ENCODE measurements at places on chromosomes 2 and 18.

GRCh38 chr2:156907806-156908205 lies 349.7 kb upstream of the GALNT5 start:
- DNase-seq, result no peak

GRCh38 chr18:37156330-37156942 lies 327.5 kb downstream of the KIAA1328 start:
- DNase-seq, result no peak

DNA sequence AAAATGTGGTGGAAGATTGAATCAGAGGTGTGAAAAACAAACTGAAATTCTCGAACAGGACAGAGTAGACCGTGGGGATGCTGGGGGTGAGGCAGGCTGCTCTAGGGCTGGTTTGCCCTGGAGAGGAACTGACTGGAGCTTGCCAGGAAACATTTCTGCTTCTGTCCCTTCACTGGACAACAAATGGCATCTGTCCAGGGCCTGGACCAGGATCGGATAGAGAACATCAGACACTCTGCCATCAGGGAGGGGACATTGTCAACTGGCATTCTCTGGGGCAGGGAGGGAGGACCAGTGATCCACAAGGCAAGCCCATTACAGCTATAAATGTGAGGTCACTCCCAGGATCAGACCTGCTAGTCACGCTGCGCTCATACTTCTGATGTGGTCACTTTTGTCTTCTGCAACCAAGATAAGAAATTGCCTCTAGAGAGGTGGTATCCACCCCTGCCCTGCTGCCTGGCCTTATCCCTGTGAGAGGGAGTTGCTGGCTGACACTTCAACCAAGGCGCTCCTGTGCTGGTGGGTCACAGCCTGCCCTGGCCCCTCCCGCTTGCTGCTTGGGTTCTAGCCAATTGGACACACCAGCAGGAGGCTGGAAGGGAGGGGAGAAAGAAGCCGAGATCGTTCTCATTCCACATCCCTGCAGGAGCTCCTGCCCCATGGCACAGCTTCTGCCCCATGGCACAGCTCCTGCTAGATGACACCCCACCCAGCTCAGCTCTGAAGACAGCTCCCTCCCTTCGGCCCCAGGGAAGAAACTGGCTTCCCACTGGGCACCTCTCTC lies 8.7 kb downstream of the NPPC start:
- no peak for DNase-seq

DNA sequence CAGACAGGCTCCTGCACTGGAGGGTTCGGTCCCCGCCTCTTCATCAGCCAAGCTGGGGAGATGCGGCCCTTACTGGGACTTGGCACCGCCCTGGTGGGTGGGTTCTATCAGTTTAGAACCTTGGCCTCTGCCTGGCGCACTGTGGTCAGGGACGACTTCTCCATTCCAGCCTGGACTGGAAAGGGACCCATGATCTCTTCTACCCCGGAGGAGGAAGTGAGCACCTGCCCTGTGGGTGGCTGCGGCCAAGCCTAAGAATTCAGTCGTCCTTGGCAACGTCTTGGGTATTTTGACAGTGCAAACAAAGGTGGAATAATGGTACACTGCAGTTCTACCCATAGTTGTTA lies 106.9 kb upstream of the CD302 start:
- DNase-seq, result no peak

DNA sequence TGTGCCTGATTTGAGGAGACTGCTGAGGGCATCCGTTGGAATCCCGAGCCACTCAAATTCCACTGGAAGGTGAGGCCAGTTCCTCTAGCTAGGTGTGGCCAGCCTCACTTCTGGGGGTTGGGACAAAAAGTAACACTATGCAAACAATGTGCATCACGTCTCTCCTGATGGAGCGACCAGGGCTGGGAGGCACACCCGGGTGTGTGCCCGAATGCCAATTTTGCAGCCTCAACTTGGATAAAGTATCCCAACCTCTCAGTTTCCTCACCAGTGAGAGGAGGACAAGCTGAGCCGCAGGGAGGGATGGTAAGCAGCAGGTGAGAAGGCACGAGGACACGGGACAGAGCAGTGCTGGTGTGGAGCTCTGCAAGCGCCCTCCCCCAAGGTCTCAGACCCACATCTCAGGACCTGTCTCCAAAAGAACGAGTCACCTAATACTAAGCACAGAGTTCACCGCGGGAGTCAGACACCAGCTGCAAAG lies 218.3 kb downstream of the HAUS1 start:
- DNase-seq, result no peak

GRCh38 chr2:137165968-137166367 lies 400.6 kb downstream of the THSD7B start:
- DNase-seq, result no peak

GRCh38 chr18:57691363-57691762 lies 69.7 kb upstream of the NARS1 start:
- DNase-seq, result no peak

DNA sequence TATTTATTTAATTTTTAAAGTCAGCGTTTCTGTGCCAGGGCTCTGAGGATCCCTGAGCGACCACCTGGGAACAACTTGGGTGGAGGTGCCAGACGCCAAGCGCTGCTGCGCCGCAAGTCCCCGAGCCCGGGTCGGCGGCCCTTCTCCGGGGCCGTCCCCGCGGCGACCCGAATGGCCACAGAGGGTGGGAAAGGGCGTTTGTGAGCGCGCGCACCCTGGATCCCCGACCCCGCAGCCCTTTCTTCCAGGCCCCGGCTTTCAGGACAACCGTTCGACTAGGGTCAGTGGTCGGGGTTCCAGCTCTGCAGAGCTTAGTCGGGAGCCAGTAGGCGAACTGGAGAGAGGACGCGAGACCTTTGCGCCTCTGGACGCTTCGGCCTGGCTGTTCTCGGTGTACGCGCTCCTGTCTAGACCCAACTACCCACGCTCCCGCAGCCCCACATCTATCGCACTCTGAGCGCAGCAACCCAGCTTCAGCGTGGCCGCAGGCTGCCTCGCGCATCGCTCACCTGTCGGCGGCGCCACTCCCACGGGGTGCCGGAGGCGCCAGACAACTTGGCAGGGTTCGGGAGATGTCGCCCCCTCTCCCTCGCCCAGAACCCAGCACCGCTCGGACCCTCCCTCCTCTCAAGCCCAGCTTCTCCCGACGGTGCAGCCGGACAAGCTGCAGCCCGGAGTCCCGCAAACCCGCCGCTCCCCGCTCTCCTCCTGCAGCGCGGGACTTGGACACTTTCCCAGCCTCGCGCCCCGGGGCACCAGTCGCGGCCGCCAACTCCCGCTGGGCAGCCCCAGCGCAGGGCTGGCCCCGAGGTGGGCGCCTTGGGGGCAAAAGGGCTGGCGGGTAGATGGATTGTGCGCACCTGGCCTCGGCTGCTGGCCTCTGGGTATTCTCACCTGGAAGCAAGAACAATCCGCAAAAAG lies 758 bp downstream of the LYPD1 start:
- no peak for DNase-seq

- no peak for DNase-seq
Measured at GRCh38 chr18:8785855-8786482, 80.6 kb downstream of the MTCL1 start.

GRCh38 chr2:138707392-138708074 lies 72.7 kb downstream of the NXPH2 start:
- no peak for DNase-seq

DNA sequence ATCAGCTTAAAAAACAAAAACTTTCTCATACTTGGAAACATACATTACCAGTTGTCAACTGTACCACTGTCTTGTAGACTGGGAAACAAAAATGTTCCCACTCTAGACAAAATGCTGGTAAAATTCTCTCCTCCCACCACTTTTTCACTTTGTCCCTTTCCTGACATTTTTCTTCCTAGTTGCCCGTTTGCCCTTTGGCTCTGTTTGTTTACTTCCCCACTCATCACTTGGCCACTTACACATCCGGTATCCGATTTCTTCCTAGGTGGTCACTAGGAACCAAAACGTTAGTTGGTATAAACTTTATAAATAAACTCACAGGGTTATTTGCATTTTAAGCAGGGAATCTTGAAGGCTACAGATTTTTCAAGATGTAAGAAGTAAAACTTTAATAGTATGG lies 84.9 kb downstream of the METTL4 start:
- no peak for DNase-seq

DNA sequence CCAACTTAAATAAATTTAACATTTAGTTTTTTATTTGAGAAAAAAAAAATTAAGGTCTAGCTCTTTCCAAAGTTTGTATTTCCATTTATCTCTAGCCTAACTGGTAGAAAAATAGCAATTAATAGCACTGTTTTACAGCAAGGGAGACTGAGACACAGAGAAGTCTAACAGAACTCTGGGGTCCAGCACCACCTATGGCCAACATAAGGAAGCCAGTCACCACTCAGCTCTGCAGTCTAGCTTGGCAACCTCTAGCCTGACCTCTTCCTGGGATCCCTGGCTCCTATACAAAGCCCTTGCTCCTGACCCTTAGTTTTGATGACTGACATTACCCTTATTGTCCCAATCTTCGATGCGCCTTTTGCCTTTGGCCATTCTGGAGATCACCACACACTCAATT lies 114.1 kb upstream of the TLK1 start:
- no peak for DNase-seq

GRCh38 chr18:61001138-61001537 lies 332.1 kb upstream of the CDH20 start:
- DNase-seq, result no peak

GRCh38 chr18:22173221-22173927 lies 4.0 kb downstream of the GATA6 start:
- no peak for DNase-seq

GRCh38 chr18:22913861-22914260 lies 19.3 kb upstream of the RBBP8 start:
- DNase-seq, result no peak

DNA sequence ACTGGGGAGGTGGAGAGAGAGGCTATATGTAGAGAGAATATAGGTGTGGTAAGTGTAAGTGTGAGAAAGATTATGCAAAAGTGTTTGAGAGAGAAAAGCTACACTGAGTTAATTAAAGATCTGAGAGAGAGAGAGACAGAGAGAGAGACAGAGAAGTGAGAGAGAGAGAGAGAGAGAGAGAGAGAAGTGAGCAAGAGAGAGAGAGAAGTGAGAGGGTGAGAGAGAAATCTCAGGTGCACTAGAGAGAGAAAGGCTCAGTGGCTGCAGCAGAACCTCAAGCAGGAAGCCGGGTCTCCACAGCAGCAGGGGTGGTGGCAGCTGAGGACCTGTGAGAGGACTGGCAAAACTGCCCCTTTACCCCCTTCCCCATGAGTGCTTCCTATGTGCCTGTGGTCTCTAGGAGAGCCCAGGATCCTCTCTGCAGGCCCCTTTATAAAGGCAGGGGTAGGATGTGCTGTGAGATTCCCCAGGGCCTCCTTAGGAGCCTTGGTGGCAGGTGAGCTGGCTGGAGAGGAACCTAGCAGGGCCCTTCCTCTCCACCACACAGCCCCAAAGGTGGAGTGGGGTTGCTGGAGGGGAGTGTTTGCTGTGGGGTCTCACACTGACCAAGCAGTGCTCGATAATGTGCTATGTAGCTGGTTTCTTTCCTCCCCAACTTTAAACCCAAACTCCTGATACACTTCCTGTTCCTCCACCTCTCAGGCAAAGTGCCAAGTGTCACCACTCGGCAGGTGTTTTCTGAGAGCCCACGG lies 52.6 kb downstream of the SLC4A5 start:
- DNase-seq, result no peak

DNA sequence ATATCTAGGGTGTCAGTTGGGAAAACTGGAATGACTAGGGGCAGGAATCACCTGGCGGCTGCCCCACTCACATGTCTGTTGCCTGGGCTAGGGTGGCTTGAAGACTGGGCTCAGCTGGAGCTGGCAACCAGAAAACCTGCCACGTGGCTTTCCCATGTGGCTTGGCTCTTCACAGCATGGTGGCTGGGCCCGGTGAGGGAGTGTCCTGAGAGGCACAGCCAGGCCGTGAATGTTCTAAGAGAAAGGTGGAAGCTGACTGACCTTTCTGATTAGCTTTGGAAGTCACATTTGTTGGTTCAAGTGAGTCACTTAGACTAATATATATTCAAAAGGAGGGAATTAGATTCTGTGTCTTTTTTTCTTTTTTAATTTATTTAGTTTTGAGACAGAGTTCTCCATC lies 22.7 kb downstream of the SP5 start:
- no peak for DNase-seq

- DNase-seq, result no peak
Measured at GRCh38 chr2:233084488-233084887, 24.3 kb downstream of the INPP5D start.

DNA sequence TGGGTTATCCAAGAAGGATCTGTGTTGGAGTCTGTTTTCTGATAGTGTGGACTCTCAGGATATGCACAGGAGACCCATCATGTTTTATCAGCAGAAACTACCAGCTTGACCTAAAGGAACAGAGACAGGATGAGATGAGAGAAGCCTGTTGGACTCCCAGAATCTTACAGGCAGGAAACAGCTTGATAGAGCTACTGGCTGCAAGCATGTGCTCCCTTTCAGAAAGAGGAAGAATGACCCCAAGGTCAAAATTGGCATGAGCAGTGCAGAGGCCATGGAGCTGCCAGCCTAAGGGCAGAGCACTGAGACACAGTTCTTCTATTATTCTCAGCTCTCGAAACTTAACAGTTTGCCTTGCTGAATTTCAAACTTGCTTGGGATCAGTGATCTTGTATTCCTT lies 135.2 kb upstream of the NFATC1 start:
- no peak for DNase-seq

GRCh38 chr2:137968477-137969417 lies 4.5 kb downstream of the HNMT start:
- no peak for DNase-seq

DNA sequence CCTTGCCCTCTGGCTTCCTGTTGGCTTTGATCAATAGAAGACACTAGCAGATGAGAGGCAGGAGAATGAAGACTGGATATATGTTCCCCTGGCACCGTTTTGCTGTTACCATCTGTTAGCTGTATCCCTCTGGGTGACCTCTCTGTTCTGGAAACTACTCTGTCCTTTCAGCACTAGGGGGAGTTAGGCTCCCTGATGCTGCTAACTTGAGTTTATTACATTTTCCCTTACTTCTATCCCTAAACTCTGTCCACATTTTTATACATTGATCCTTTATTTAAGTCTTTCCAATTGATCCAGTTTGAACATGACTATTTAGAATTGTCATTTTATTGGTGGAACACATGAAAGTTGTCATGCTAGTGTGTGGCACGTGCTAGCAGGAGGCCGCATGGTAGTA lies 1014.3 kb upstream of the CDH2 start:
- DNase-seq, result no peak

DNA sequence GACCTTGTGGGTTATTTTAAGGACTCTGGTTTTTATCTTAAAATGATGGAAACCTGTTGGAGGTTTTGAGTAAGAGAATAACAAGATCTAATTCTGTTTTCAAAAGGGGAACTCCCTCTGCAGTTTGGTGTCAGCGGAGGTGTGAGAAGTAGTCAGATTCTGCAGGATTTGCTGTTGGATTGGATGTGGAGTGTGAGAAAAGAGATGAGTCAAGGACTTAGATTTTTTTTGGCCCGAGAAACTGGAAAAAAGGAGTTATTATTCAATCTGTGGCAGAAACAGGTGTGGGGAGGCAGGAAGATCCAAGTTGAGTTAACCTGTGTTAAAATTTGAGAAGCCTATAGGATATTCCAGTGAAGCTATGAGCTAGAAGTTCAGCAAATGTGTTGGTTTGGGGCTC lies 337.2 kb upstream of the FANCL start:
- no peak for DNase-seq

DNA sequence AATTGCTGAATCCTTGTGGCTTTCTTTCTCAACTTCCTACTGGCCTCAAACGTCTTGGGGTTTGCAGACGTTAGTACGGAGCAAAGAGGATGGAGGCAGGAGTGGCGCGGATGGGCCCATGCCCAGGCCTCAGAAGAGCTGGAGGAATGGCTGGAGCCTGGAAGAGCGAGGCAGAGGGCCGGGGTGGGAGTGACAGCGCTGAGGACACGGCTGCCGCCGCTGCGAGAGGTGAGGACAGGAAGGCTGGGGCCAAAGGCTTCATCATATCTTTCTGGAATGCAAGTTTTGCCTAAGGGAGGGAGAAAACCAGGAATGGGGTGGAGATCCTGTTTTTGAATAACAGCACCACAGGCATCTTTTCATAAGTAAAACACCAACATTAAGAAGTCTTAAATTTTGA lies 178.5 kb upstream of the SESTD1 start:
- no peak for DNase-seq
